ENCODE measurements at places on chromosomes 12 and 14. TPM values are rescaled to one million over a fixed set of nuclear protein-coding genes. Genes with fewer than 3 reads are reported as not detected.

DNA sequence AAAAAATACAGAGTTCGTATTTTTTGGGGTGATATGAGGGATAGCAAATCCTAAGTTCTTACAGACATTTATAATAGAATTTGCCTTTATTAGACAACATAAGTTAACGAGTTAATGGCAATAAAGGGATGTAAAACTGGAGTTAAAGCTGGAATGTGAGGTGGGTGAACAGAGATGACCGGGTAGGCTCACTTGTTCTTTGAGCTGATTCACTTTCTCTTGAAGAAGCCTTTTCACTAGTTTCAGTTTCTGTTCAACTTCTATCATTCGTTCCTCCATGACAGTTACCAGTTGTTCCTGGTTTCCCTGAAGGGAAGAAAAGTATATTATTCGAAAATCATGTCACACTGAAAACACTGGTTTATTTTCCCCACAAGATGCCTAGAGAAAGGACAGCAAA, 57.7 kb upstream of the SAV1 start:
- no peak for DNase-seq

DNA sequence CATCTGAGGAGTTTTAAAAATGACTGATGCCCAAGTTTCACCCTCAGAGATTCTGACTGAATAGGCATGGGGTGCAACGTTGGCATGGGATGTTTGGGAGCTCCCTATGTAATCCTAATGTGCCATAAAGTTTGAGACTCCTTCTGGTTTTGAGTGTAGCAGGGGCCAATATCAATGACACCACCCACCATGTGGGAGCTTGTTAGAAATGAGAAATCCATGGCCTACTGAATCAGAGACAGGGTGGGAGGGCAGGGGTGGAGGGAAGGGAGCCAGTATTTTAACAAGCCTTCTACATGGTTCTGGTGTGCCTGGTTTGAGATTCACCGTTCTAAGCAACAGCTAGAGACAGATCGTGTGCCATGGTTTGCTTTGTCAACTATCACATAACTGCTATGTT, 46.1 kb downstream of the VCPKMT start:
- DNase-seq: no peak

The COQ6 gene
- 34.0 TPM for total RNA-seq

- DNase-seq: no peak
These were observed 96.3 kb downstream of the SLC15A4 start for GRCh38 chr12:128727461-128727860.

The GYS2 gene
- not detected for total RNA-seq

GRCh38 chr12:108360487-108360886, 21.4 kb upstream of the CMKLR1 start:
- peak; percentile 71 for DNase-seq

The BCL2L2 gene
- 16.2 TPM for total RNA-seq

DNA sequence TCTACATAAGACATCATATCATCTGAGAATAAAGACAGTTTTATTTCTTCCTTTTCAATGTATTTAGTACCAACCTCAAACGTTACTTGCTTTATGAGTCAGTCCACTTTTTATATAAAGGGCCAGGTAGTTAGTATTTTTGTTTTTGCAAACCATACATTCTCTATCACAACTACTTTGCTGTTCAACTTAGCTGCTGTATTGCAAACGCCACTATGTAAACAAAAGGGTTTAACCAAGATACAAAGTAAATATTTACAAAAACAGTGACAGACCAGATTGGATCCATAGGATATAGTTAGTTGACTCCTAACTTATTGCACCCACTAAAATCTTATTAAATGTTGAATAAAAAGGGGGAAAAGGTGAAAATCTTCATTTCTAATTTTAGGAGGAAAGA, 87.7 kb upstream of the FOXG1 start:
- DNase-seq: no peak

GRCh38 chr14:28570391-28570790, 196.2 kb upstream of the FOXG1 start:
- DNase-seq: no peak

DNA sequence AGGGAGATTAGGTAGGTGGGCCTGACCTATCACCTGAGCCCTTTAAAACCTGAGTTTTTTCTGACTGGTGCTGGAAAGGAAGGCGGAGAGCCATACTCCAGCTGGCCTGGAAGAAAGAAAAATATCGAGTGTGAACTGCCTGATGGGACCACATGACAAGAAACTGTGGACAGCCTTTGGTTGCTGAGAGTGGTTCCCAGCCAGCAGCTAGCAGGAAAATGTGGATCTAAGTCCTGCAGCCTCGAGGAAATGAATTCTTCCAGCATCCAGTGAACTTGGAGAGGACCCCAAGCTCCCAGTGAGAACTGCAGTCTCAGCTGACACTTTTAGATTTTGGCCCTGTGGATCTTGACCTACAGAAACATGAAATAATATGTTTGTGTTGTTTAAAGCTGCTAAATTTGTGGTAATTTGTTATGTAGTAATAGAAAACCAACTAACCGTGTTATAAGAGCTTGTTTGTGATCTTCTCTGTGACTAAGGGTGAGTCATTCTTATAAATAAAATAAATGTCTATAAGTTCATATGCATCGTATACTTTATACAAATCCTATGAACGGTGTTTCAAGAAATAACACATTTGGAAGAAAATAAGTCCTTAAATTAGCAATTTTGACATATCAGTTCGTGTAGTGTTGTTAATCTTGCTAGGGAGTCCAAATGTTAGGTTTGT, 359.6 kb downstream of the BMP4 start:
- no peak for DNase-seq

The LPAR5 gene
- total RNA-seq: 3.8 TPM

DNA sequence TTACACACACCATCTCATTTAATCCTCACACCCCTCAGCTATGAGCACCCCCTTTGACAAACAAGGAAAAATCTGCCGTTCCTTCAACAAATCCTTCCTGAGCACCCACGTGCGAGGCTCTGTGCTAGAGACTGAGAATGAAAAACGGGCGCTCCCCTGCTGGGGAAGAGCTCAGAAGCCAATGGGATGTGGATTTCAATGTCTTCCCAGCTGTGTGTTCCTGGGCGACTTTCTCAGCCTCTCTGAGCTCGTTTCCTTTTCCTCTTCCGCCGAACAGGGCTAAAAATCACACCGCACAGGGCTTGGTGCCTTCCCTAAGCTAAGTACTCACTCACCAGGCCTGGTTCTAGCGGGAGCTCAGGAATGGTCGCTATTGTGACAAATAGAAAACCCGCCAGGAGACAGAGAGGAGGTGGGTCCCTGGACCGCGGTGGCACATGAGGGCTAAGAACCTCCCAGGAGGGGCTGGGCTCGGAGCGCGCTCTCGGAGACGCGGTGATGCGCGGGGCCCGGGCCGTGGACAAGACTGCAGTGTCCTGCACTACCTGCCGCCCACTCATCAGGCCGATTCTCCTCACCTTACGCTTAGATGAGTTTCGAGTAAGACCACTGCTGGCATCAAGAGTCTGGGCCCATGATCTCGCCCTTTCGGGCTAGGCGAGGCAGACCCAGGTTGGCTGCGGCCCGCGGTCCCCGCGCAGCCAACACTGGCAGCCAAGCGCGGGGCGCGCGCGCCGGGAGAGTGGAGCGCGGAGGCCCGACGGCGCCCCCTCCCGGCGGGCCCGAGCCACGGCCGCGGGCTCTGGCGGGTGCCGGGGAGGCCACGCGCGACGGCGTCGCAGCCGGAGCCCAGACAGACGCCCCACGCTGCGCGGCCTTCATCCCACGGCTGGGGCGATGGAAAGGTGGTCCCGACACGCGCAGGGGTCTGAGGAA, 17.0 kb downstream of the ZDHHC22 start:
- no peak for DNase-seq

- no peak for DNase-seq
These were observed 1.2 kb upstream of the GAPDH start for GRCh38 chr12:6532927-6533652.

DNA sequence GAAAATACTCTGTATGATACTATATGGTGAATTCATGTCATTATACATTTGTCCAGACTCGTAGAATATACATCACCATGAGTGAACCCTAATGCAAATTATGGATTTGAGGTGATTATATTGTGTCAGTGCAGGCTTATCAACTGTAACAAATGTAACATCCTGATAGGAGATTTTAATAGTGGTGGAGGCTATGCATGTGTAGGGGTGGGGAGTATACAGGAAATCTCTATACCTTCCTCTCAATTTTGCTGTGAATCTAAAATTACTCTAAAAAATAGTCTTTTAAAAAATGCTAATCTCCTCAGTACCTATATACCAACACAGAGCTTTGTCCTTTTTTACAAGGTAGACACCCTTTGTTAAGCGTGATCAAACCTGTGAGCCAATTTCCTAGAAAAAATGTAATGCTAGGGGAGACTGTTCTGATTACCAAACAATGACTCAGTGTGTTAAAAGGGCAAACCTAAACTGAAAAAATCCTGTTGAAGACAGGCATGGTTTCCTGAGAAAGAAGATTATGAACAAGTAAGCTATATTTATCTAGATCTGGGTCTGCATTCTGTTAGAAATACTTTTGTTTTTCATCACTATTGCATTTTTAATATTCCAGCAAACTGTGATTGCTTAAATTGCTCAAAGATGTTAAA, 170.9 kb downstream of the DUSP6 start:
- DNase-seq: no peak

The ERO1A gene
- total RNA-seq: 94.5 TPM

DNA sequence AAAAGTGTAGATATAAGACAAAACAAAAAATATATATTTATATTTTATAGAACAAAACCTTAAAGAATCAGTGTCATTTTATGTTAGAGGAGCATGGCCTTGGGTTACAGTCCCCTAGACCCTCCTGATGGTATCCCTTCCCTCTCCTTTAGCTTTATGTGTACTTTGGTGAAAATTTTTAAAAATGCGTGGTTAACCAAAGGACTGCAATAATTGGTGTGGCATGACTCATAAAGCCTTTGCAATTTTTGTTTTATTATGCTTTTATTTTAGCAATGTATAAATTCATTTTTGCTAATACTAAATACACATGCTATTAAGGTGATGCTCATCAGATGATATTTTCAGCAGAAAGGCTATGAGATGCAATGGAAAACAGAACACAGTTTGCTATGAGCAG, 264.4 kb downstream of the SYT1 start:
- DNase-seq: no peak

GRCh38 chr12:105843986-105844760, 294.6 kb downstream of the NUAK1 start:
- no peak for DNase-seq

DNA sequence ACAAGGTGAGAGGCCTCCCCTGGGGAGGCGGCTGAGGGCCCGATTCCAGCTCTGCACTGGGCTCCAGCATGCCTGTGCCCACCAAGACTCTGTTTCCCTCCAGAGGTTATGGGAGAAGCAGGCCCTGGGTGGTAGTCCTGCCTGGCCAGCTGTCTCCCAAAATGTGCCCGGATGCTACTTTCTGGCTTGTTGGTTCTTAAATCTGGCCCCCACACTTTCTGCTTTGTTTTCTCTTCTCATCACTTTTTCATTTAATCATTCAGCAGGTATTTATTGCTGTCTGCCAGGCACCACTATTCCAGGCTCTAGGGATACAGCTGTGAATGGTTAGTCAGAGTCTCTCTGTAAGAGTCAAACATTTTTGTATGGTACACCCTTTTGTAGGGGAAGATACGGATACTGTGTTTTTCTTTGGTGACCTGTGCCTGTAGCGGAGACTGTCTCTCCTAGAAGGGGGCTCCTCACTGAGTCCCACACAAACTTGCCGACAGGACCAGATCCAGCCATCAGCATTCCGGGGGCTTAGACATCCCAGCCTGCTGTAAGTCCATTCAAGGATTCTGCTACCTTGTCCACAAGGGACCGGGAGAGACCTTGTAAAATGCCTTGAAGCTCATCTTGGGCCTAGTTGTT, 3.8 kb downstream of the DHRS2 start:
- no peak for DNase-seq

- DNase-seq: peak; percentile 91
These were observed 55.6 kb downstream of the CLIP1 start for GRCh38 chr12:122366685-122367475.

- DNase-seq: no peak
These were observed 34.7 kb upstream of the YY1 start for GRCh38 chr14:100203962-100204834.

DNA sequence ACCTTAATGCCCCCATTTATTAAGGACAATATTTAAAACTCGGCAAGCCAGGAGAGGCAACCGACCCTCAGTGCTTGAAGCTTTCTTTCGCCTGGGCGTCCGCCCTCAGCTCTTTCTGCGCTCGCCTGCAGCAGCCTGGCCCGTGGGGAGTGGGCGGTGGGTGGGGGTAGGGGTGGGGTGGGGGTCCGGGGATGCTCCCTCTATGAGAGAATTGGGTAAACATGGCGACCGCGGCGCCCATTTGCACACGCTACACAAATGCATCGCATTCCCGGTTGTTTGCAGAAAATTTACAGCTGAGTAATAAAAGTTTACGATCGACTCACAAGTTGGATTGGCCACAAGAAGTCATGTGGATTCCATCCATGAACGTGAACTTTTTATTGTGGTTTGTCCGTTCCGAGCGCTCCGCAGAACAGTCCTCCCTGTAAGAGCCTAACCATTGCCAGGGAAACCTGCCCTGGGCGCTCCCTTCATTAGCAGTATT, 7.7 kb downstream of the HOXC8 start:
- no peak for DNase-seq

DNA sequence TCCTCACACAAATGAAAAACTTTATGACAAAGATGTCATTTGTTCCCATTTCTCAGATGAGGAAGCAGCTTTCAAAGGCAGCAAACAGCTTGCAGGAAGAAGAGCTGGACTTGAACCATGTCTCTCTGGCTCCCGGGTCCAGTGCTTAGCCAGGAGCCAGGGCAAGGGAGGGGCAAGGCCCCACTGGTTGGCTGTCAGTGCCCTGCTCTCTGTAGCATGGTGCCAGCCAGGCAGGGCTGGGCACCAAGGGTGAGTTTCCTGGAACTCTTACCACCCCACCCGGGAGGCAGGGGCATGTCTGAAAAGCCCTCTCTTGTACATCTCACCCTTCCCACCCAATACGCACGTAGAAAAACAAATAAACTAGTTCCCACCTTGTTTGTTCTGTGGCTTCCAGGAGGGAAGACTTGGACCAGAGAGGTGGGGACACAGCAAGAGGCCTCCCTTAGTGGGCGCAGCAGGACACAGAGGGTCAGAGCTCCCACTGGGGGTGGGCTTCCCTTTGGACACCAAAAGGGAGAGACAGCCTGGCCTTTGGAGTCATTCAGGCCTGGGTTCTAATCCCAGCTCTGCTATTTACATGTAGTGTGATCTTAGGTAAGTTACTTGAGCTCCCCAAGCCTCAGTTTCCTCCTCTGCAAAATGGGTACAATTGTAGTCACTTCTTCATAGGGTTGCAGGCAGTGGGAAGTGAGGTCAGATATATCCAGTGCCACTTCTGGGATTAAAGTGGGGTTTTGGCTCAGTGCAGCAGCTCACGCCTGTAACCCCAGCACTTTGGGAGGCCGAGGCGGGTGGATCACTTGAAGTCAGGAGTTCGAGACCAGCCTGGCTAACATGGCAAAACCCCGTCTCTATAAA, 17.2 kb downstream of the TRPV4 start:
- DNase-seq: no peak

The SERPINA9 gene
- total RNA-seq: not detected

DNA sequence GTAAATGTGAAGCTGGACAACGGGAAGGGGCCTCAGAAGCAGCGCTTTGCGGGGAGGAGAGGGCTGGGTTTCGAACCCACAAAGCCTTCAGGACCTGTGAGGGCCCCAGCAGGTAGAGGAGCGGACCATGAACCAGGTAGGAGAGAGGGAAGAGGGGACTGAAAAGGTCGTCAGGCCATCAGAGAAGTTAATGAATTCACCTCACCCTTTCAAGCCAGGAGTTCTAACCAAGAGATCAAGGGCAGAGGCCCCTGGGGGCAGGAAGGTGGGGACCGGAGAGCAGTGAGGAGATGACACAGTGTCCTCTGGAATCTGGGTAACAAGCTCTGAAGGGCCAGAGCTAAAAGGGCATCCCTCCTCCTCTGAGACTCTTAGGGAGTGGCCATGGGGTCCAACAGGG, 19.4 kb downstream of the SERPINA1 start:
- DNase-seq: no peak
